Stimulated activated CD4-positive, alpha-beta T cell treated with anti-CD3 and anti-CD28 coated beads, Interleukin-12 subunit alpha, Interleukin-12 subunit beta, amount 100 ng/mL, for 24 hours (primary cell): ENCODE measurements at places on chromosomes 2 and 18.

DNA sequence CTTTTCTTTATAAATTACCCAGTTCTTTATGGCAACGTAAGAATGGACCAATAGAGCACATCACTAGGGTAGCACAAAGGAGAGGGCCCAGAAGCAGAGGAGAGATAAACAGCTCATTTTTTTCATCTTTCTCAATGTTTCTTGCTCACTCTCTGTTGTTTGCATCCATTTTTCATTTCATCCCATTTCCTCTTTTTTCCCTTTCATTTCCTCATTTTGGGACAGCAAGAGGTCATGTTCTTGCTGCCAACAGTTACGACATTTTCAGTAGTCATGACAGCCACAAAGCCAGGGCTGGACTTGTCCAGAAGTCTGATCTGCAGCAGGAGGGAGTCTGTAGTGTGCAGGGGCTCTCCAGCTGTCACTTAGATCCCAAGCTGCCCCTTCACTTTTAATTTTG, 52.7 kb upstream of the CYP1B1 start:
- DNase-seq, result no peak

DNA sequence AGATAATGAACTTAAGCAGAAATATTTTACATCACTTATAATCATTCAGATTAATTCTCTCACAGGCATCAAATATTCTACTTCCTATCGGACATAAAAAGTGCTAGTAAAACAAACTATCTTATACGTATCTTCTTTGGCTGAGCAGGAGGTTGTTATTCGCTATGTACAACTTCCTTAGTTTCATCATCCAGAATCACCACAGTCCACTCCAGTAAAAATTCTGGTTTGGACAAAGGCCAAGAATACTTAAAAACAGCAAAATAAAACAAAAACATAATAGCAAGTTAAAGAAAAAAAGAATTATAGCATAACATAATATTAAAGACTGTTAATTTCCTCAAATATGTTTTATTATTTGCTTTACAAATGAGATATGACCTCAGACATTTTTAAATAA, 1077.1 kb upstream of the CELF4 start:
- DNase-seq, result no peak

GRCh38 chr2:39851651-39852110, 72.6 kb upstream of the THUMPD2 start:
- no peak for DNase-seq

DNA sequence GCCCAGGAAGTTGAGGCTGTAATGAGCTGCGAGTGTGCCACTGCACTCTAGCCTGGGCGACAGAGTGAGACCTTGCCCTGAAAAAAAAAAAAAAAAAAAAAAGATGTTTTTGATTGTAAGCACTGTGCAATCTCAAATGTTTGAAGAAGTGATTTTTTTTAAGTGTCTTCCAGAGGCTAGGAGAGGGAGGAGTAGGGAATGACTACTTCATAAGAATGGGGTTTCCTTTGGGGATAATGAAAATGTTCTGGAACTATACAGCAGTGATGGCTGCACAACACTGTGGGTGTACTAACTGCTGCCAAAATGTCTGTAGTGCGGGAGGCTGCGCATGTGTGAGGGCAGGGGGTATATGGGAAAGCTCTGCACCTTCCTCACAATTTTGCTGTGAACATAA, 83.7 kb downstream of the MCFD2 start:
- no peak for DNase-seq

- no peak for DNase-seq
These were observed 5.6 kb upstream of the ATOH8 start for GRCh38 chr2:85748039-85748734.

DNA sequence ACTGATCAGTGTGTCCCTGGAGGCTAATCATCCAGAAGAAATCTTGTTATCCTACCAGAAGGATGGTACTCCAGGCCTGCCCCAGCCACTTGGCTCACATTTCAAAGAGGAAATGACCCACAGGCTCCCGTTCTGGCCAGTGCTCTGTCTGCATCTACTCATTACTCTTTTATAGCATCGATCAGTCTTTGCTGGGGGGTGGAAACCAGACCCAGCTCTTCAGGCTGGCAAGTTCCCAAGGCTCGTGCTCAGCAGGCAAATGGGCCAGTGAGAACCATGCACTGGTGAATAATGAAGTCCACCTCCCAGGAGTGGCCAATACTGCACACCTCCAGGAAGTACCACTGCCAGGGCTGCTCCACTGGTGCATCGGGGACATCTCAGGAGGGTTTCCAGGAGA, 38.8 kb downstream of the DNER start:
- no peak for DNase-seq

DNA sequence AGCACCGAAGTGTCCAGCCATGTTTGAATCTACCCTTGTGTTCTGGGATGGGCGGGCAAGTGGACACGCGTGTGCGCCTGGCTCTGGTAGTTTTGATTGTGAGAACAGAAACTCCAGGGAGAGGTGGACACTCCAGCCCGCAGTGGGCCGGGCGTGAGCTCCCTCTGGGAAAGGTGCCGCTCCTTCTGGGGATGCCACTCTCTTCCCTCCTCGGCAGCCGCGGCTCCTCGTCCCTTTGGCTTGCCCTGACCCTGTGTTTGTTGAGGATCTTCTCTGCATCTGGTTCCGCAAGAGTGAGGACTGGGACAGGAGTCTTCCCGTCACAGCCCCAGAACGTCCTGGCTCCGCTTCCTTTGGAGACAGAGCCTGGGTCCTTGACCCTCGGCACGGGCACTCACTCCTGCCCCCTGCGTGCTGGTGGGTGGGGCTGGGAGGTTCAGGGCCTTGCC, 1.3 kb downstream of the CTDP1 start:
- no peak for DNase-seq

- no peak for DNase-seq
These were observed 26.6 kb downstream of the DPYSL5 start for GRCh38 chr2:26874514-26874913.

DNA sequence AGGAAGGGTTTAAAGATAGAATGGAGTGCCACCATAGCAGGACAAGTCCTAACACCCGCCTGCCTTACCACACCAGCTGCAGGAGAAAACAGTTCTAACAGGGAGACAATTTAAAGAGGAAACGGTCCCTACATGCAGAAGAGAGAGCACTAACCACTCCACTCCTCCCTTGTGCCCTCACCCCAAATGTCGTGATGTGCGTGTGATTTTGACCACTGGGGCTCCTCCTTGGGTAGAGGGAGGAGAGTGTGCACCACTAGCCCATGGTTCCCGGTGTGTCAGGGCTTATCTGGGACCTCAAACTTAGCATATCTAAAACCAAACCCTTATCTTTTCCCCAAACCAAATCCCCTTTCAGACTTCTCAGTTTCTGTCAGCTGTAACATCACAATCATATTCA, 105.5 kb upstream of the CCDC68 start:
- no peak for DNase-seq

DNA sequence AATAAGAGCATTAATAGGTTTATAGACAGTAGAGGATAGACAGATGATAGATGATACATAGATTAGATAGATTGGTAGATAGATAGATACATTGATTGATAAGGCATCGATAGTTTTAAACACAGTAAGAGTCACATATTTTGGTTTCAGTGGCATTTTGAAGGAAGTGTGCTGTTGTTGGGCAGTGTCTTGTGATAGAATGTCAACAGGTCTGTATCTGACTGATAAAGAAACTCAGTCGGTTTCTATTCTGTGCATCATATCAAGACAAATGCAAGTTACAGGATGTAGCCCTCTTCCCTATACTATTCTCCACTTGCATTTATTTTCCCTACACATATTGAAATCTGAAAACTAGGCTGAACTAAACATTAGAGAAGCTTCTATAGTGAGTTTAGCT, 1229.0 kb upstream of the ZEB2 start:
- DNase-seq, result no peak

DNA sequence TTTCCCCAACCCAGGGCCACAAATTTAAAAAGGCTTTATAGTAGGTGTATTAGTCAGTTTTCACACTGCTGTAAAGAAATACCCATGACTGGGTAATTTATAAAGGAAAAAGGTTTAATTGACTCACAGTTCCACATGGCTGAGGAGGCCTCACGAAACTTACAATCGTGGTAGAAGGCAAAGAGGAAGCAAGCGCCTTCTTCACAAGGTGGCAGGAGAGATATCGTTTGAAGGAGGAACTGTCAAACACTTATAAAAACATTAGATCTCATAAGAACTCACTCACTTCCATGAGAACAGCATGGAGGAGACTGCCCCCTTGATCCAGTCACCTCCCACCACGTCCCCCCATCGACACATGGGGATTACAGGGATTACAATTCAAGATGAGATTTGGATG, 70.4 kb downstream of the FECH start:
- no peak for DNase-seq

DNA sequence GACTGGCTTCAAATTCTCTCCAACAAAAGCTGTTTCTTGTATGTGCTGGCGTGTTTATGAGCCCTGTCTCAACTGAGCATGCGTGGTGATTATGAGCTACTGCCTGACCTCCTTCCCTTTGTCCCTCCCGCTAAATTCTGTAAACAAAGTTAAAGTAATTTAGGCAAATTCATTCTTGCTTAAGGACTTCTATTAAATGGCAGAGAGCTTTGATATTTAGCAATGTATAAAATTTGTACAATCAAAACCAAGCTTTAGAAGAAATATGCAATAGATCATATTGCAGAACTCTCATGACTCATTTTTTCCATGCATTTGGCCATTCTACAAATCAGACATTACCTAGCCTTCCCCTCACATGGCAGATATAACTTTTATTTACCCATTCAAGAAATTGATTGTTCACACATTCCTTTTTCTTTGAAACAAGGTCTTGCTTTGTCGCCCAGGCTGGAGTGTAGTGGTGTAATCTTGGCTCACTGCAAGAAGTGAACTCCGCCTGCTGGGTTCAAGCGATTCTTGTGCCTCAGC, 18.2 kb downstream of the IGFBP2 start:
- no peak for DNase-seq

DNA sequence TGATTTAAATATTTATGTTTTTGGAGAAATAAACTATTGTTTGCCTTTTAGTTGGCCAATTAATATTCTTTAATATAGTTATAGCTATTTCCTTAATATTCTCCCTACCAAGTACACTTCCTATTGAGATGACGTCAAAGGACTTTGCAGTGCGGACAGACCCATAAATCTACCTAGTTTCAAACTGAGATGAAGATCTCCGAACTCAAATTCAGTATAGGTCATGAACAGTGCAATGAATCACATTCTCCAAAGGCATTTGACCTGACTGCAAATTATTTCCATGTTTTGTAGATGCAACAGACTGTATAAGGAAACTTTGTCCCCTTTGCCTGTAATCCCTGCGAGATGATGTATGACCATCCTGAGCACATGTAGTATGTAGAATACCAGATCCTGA, 342.6 kb upstream of the FIGN start:
- no peak for DNase-seq
